Activated CD8-positive, alpha-beta T cell treated with anti-CD3 and anti-CD28 coated beads, Interleukin-2, amount 10 ng/mL, durations not matched to agents 7 days and 5 days (primary cell): ENCODE measurements at places on chromosomes 2 and 18. TPM values are rescaled to one million over a fixed set of nuclear protein-coding genes. Genes with fewer than 3 reads are reported as not detected.
A peak's percentile ranks its signal among the peaks of the same experiment; 100 is the strongest.

The RFTN2 gene
- not detected for total RNA-seq

The CCDC141 gene
- total RNA-seq, result 19.5 TPM

The CYP26B1 gene
- not detected for total RNA-seq

The SLC11A1 gene
- 0.29 TPM for total RNA-seq

The XIRP2 gene
- not detected for total RNA-seq

- no peaks in the 10 kb centered on the region for H3K4me1 ChIP-seq
- DNase-seq, result no peak
- H3K36me3 ChIP-seq, result no peaks in the 10 kb centered on the region
- H3K27ac ChIP-seq, result no peak overlapping the region
- peaks cover 1% of the 10 kb centered on the region for H3K27me3 ChIP-seq
- H3K4me3 ChIP-seq, result no peak overlapping the region
Measured at GRCh38 chr2:41785251-41786022, 262.4 kb upstream of the PKDCC start.

GRCh38 chr2:133568172-133568571 is at the start of gene NCKAP5:
TSS of gene NCKAP5 (minus strand) at chr2:133568463. CDS start at chr2:133517526, 50,937 bp downstream.
- DNase-seq, result no peak
- H3K27ac ChIP-seq, result no peak within 1 kb of the TSS
- no peak within 1 kb of the TSS for H3K4me3 ChIP-seq
- peaks cover 19% of the 10 kb centered on the region for H3K27me3 ChIP-seq

DNA sequence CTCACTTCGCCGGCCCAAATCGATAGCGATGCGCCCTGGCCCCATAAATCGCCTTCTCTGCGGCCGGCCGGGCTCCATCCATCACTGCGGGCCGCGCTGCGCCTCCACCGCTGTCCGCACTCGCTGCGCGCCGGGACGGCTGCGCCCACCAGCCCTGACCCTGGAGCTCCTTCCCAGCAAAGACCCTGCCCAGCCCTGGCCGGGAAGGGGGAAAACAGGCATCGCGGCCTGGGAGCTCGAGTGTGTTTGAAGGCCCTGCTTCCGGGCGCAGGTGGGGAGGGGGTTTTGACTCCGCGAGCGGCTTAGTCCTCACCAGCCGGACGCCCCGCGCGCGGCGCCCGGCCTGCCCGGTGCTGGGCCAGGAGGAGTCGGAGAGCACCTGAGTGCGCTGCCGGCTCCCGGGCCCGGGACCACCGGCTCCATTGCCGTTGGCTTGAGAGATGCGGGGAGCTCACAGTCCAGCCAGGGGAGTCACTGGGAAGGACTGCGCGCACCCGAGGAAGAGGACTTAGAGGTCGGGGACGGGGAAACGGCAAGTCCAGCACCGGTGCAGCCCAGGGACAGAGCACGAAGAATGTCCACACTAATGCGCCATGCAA is 1.1 kb downstream of the PAX8 start:
- DNase-seq, result no peak
- peaks cover 75% of the 10 kb centered on the region for H3K27me3 ChIP-seq
- H3K27ac ChIP-seq, result peak overlapping the region; percentile 47
- H3K36me3 ChIP-seq, result no peaks in the 10 kb centered on the region
- no peak overlapping the region for H3K4me3 ChIP-seq

DNA sequence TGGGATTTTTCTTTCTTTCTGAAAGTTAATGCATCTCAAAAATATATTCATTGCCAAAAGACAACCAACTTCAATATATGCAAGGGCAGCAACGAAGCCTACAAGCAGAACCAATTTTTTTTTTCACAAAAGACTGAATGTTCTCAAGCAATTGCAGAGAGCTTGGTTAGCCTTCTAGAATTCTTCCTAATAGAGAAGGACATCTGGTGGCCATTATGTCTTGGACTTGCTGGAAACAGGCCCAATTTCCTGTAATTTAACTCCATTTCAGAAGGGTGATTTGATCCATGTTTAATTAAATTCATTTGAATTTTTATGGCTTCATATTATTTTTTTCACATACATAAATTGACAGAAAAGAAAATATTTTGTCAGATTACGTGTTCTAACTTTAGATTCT is 208.0 kb downstream of the TPGS2 start:
- no peaks in the 10 kb centered on the region for H3K4me1 ChIP-seq
- no peak overlapping the region for H3K4me3 ChIP-seq
- no peak overlapping the region for H3K27ac ChIP-seq
- DNase-seq, result no peak
- no peaks in the 10 kb centered on the region for H3K36me3 ChIP-seq
- H3K27me3 ChIP-seq, result peaks cover 6% of the 10 kb centered on the region

DNA sequence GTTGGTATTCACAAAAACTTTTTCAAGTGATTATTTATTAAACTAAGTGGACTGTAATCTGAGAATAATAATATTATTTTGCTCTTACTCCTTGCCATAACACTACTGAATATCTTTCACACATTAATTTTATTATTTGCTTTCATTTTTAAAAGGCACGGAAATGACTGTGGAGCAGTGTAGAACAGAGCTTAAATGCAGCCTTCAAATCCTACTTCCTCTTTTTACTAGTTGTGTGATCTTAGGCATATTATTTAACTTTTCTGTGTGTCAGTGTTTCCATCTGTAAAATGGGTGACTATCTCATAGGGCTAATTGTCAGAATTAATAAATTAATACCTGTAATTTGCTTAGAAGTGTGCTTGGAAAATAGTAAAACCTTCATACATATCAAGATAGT is 55.5 kb upstream of the SLC8A1 start:
- H3K27me3 ChIP-seq, result no peaks in the 10 kb centered on the region
- H3K27ac ChIP-seq, result no peak overlapping the region
- no peak overlapping the region for H3K4me3 ChIP-seq
- DNase-seq, result no peak
- H3K4me1 ChIP-seq, result no peaks in the 10 kb centered on the region

GRCh38 chr2:3703236-3703756 is at the start of gene DCDC2C:
TSS of gene DCDC2C (plus strand) at chr2:3703575. CDS start at chr2:3703752, 177 bp downstream.
- H3K27me3 ChIP-seq, result peaks cover 17% of the 10 kb centered on the region
- DNase-seq, result no peak
- H3K36me3 ChIP-seq, result no peaks in the 10 kb centered on the region
- no peak within 1 kb of the TSS for H3K4me3 ChIP-seq
- no peaks in the 10 kb centered on the region for H3K4me1 ChIP-seq

DNA sequence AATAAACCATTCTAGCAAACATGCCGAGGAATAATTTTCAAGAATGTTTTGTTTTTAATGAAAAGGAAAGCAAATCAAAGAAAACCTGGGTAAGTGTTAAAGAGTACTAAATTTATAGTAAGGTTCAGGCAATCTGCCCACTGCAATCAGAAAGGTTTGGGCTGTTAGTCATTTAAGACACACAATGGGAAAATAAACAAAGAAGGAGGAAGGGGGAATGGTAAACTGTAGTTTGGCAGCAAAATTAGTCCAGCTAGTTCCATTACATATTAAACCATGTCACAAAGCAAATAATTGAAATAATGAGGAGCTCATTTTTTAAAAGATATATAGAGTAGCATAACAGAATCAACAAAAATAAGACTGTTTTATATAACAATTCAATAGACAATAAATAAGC is 87.5 kb upstream of the COPS8 start:
- no peaks in the 10 kb centered on the region for H3K36me3 ChIP-seq
- no peaks in the 10 kb centered on the region for H3K4me1 ChIP-seq
- peaks cover 13% of the 10 kb centered on the region for H3K27me3 ChIP-seq
- no peak overlapping the region for H3K27ac ChIP-seq
- DNase-seq, result no peak
- no peak overlapping the region for H3K4me3 ChIP-seq

- H3K36me3 ChIP-seq, result no peaks in the 10 kb centered on the region
- H3K27me3 ChIP-seq, result peaks cover 21% of the 10 kb centered on the region
- DNase-seq, result no peak
- H3K4me1 ChIP-seq, result no peaks in the 10 kb centered on the region
- no peak overlapping the region for H3K27ac ChIP-seq
Measured at GRCh38 chr18:9319333-9319732, 15.2 kb upstream of the TWSG1 start.

DNA sequence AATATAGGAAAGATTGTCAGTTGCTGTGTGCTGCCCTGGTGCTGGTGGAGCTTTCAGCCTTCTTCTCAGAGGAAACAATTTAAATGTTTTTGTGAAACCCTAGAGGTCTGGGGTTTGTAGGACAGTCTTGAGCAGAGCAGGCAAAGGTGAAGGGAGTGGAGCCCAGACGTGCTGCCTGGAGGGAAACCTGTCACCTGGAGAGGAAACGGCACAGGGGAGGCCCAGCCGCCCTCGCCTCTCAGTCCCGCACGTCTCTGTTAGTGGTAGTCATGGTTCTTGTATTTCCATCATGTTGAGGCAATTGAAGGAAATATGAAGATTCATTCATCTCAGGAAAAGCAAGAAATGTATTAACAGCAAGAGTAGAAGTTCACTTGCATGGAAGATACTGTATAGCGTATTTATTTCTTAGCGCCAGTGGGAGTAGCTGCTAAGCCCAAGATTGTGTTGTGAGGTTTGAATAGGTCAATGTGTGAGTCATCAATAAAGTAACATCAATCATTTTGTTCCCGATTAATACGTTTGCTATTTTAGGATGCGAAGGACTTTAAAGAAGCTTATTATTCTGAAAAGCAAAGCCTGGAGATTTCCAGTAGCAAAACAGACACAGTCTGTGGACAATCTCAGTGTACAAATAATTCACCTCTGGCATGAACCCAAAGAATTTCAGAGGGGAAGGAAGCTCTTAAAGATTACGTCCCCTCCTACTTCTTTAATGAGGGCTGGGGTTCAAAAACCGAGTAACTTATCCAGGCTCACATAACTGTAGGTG is 70.4 kb downstream of the LRRFIP1 start:
- H3K4me1 ChIP-seq, result peaks cover 74% of the 10 kb centered on the region
- peaks cover 36% of the 10 kb centered on the region for H3K36me3 ChIP-seq
- H3K27me3 ChIP-seq, result no peaks in the 10 kb centered on the region
- DNase-seq, result no peak
- peak overlapping the region; percentile 93 for H3K4me3 ChIP-seq
- H3K27ac ChIP-seq, result peak overlapping the region; percentile 93

GRCh38 chr18:78862395-78862794 is 117.2 kb upstream of the SALL3 start:
- H3K36me3 ChIP-seq, result no peaks in the 10 kb centered on the region
- no peak for DNase-seq
- no peaks in the 10 kb centered on the region for H3K4me1 ChIP-seq

DNA sequence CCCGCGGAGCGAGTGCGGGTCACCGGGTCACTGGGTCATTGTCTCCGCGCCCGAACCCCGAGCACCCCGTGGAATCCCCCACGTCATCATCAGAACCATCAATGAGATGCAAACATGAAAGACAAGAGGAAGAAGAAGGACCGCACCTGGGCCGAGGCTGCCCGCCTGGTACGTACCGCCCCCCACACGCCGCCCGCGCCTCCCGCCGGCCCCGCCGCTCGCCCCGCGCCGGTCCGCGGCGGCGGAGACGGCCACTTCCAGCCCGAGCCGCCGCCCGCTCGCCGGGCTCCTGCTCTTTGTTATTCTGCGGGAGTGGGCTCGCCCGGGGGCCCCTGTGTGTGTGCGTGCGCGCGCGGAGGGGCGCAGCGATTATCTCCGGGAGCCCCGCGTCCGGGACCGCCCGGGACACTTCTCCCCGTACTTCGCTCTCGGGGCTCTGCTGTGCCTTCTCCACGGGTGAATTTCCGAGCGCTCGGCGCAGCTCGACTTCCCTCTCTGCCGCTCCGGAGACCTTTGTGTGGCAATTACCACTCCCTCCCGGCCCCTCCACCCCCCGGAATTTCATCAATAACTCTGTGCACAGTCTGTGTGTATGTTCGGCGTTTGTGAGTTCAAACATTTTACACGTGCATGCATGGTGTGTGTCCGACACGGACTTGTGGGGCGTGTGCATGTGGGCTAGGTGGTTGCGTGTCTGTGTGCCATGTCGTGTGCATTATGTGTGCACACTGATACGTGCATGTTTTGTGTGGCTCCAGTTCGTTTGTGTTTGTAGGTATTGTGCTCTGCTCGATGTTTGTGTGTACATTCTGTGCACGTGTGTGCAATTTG is 714 bp downstream of the ASXL3 start:
- H3K4me3 ChIP-seq, result peak overlapping the region; percentile 4
- peaks cover 12% of the 10 kb centered on the region for H3K27me3 ChIP-seq
- peaks cover 3% of the 10 kb centered on the region for H3K36me3 ChIP-seq
- peaks cover 4% of the 10 kb centered on the region for H3K4me1 ChIP-seq
- DNase-seq, result no peak
- H3K27ac ChIP-seq, result no peak overlapping the region

DNA sequence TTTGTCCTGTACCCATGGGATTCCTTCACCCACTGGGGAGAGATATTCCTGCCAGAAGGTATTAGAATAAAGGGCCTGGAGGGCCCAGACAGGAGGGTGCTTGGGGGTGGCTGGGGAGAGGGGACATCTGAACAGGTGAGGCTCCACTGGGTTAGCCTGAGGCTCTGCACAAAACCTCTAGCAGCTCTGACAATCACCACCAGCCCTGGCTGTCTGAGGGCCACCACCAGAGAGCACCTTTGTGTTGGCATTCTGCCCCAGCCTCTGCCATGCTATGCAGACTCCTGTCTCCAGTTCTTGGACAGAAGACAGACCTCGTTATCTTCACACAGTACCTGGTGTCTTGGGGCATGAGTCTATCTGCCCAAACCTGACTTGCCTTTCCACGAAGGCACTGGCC is 25.3 kb downstream of the SLC16A14 start:
- no peak overlapping the region for H3K27ac ChIP-seq
- no peaks in the 10 kb centered on the region for H3K4me1 ChIP-seq

- no peak overlapping the region for H3K4me3 ChIP-seq
- DNase-seq, result no peak
- no peaks in the 10 kb centered on the region for H3K4me1 ChIP-seq
Measured at GRCh38 chr18:50128506-50129271, 66.3 kb downstream of the MYO5B start.

DNA sequence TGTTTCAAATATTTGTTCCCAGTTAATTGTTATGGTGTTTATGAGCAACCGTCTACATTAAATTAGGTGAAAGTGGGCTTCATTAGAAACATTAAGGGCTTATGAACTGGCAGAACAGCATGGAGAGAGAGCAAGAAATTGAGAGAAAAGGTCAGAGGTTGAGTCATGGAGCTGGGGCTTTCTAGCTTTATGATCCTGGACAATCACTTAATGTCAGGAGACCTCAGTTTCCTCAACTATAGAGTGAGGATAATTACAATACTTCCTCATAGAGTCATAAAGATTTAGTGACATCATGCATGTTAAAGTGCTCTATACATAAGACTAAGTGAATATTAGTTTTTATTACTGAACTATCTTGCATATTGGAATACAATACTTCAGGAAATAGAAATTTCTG is 83.9 kb downstream of the PLCL1 start:
- no peak overlapping the region for H3K27ac ChIP-seq
- DNase-seq, result no peak
- peaks cover 2% of the 10 kb centered on the region for H3K36me3 ChIP-seq
- H3K27me3 ChIP-seq, result peaks cover 2% of the 10 kb centered on the region
- peaks cover 22% of the 10 kb centered on the region for H3K4me1 ChIP-seq

GRCh38 chr2:158926478-158926948 is 41.9 kb upstream of the TANC1 start:
- H3K4me3 ChIP-seq, result no peak overlapping the region
- DNase-seq, result no peak
- H3K4me1 ChIP-seq, result peaks cover 7% of the 10 kb centered on the region
- no peaks in the 10 kb centered on the region for H3K36me3 ChIP-seq
- peaks cover 24% of the 10 kb centered on the region for H3K27me3 ChIP-seq
- H3K27ac ChIP-seq, result no peak overlapping the region

- no peaks in the 10 kb centered on the region for H3K36me3 ChIP-seq
- H3K27me3 ChIP-seq, result no peaks in the 10 kb centered on the region
- DNase-seq, result no peak
- no peak overlapping the region for H3K4me3 ChIP-seq
Measured at GRCh38 chr2:40321016-40321623, 130.8 kb downstream of the SLC8A1 start.
